ENCODE measurements at places on chromosomes 6 and 20.

DNA sequence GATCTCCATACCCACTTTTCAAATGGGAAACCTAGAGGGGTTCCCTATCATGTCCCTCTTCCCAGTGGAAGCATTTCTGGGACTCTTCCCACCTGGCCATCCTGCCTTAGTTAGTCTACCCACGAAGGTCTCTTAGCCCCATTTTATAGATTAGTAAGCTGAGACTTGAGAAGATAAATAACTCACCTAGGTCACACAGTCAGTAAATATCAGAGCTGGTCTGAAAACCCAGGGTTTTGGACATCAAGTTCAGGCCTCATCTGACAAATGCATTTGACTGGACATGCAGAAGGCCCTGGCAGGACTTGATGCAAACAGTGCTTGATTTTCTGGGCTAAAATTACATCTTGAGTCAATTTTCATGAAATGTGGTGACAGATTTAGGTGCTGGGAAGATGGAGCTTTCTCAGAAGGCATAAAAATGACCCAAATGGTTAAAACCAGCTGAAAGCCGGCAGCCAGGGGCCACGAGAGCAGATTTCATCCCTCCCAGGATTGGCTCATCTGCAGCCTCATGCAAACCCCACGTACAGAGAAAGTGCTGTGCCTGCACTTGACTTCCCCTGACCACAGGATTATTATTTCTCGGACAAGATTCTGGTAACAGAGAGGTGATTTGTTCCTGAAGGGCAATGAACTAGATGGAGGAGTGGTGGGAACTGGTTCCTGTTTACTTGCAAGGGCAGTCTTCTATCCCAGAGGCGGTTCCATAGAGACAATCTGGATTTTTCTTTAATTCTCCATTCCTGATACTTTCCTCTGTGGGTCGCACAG lies 23.1 kb downstream of the CPNE5 start:
- DNase-seq = no peak

GRCh38 chr20:36421641-36422040 lies 115.5 kb downstream of the DLGAP4 start:
- no peak for DNase-seq

DNA sequence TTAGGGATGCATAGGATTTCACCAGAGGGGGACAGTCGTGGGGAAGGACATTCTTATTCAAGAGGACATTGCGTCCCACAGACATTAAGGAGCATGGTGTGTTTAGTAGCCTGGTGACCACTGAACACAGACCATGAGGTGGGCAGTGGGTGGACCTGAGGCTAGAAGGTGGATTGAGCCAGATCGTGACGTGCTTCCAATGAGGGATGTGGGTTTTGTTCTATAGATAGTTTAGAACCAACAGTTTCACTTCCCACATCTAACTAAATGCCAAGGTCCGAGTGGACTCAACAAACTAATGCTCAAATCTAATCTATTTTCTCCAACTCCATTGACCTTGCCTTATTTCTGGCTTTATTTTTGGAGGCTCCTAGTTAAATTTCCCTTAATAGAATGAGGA lies 58.5 kb downstream of the OGFRL1 start:
- DNase-seq = no peak

- DNase-seq = no peak
Observed at GRCh38 chr6:136793363-136793762, 1.1 kb upstream of the MAP3K5 start.

- DNase-seq = no peak
Observed at GRCh38 chr6:138550346-138550767, 51.1 kb upstream of the NHSL1 start.

DNA sequence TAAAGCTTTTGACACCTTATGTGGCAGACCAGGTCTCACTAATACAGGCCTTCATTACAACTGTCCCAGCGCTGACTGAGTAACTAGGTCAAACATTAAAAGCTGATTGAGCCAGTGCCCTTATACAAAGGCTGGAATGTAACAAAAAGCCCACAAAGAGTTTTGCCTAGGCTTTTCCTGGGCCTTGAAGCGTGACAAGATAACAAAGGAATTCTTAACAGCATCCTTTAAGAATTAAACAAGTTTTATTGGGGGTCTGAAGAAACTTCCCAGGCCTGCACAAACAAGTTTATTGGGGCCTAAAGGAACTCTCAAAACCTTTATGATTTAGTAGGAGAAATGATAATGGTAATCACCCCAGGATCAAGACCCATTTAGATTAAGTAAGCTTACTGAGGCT lies 267.6 kb upstream of the FAM83B start:
- DNase-seq = no peak

GRCh38 chr6:148770408-148771211 lies 23.8 kb downstream of the UST start:
- DNase-seq = no peak

DNA sequence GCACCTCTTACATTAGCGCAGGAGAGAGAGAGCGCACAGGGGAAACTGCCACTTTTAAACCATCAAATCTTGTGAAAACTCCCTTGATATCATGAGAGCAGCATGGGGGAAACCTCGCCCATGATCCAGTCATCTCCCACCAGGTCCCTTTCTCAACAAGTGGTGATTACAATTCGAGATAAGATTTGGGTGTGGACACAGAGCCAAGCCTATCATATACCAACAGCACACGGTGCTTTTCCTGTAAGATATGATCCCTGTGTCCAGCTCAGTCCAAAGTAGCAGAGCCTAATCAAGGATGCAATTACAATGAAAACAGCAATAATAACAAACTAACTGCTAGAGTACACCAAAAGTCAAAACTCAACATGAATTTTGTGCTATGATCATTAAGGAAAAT lies 148.7 kb upstream of the TCF21 start:
- no peak for DNase-seq

DNA sequence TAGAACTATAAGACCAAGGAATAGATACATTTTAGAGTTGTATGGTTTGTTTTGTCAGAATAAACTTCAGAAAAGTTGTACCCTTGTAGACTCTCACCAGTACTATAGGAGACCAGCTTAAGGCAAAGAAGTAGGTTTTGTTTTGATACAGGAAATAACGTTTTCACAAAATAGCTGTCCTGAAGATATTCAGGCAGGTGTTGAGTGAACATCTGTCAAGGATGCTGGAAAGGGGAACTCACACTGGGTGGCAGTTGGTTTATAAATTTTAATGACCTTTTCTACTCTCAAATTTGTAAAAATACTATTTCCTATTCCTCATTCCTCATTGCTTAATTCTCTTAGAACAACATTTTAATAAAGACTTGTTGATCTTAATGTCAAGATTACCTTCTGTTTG lies 174.0 kb upstream of the MAN1A1 start:
- DNase-seq = no peak

- no peak for DNase-seq
Observed at GRCh38 chr6:45577836-45578504, 200.2 kb upstream of the SUPT3H start.
